ENCODE measurements at places on chromosomes 13 and 19.

DNA sequence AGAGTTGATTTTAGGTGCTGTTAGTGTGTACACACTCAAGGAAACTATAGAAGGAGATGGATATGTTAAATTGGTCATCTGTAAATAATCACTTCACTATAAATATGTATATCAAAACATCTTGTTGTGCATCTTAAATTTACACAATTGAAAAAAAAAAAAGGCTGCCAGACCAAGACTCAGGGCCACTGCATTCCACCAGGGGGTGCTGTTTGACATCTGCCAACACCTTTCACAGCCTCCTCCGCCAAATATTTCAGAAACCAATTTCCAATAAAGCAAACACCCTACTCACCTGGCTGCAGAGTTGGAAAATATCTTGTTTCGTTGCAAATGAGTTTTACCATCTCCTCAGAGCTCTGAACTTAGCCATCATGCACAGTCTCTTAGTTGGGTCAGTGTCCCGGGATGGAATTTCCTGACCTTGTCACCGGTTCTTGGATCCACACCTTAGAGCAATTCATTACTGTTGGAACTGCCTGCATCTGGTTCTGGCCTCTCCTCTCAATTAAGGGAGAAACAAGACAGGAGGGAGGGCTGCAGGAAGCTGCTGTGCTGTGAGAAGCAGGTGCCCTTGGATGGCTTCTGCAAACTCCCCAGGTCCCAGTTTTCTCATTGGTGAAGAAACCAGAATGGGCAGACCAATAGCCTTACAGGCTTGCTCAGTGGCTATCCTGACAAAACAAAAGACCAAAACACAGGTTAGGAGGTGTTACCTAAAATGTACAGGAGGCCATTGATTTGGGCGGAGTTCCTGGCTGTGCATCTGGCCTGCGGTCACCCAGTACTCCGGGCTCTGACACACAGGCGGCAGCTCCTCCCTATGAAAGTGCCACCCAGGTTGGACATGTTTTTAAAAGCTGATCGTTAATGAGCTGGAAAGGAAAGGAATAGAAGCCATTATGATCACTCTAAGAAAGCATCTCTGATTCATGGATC, 746.6 kb downstream of the UQCRFS1 start:
- DNase-seq: no peak

DNA sequence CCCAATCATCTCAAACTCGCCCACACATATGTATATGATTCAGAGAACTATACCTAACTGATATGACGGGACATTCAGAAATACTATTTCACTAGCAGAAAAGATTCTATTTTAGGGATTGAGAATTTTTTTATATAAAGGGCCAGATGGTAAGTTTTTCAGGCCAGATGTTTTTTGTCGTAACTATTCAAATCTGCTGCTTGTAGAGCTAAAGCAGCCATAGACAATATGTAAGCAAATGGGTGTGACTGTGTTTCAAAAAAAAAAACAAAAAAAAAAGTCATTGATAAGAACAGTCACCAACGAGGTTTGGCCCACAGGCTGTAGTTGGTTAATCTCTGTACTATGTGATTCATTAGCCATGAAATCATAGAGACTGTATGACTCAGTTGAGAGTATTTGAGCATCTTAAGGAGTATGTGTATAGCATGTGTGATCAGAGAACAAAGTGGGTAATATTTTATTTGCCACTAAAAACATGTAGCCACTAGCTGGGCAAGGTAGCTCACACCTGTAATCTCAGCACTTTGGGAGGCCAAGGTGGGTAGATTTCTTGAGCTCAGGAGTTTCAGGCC, 2724.7 kb downstream of the PCDH9 start:
- no peak for DNase-seq

GRCh38 chr19:1862068-1862423, 1.3 kb downstream of the KLF16 start:
- DNase-seq: no peak

- no peak for DNase-seq
These were observed at the start of gene SELENOV for GRCh38 chr19:39514840-39515550. SELENOV (plus strand) TSS chr19:39515139; CDS start chr19:39515213, 74 bp downstream.
